ENCODE measurements at places on chromosomes 1 and 21. TPM values are rescaled to one million over a fixed set of nuclear protein-coding genes. Genes with fewer than 3 reads are reported as not detected.
A peak's percentile ranks its signal among the peaks of the same experiment; 100 is the strongest.

The KRTAP20-3 gene
- not detected for total RNA-seq

The NPPA gene
- 98,870 TPM for total RNA-seq

The SYT2 gene
- total RNA-seq = not detected

The FAM163A gene
- not detected for total RNA-seq

DNA sequence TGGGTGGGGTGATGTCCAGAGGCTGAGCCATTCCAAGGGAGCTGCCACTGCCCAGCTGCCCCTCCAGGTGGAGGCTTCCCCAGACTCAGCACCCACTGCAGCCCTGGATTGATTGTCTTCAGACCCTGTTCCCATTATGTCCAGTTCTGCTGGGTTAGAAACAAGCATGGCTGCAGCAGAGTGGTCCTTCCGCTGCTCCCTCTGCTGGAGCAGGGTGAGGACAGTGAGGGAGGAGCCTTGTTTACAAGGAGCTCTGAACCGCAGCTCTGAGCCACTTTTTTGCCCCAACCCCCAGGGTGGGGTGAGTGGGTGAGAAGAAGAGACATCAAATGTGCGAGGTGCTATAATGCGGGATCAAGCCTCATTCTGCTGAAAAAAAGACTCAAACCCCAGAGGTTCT is 2.3 kb downstream of the TNNT2 start:
- H3K27ac ChIP-seq = peak overlapping the region; percentile 89
- peak overlapping the region; percentile 85 for H3K4me3 ChIP-seq
- H3K27me3 ChIP-seq = no peaks in the 10 kb centered on the region

DNA sequence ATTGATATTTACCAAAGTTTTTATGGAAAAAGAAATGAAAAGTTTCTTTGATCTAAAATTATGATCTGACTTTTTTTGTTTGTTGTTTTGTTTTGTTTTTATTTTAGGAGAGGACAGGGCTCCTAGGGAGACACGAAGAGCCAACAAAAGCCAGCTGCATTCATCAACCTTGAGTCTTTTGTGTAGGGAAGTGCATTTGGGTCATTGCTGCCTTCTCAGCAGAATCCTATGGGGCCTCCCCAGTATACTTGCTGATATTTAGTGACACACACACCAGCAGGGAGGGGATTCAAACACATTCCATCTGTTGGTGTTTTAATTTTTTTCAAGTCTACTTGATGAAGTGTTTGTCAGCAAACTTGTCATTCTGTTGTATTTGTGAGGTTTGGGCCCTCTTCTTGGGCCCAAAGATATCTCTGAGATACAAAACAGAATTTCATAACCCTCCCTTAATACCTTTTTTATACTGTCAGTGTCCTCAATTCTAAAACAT is 203.5 kb downstream of the NTNG1 start:
- no peak overlapping the region for H3K4me3 ChIP-seq
- no peaks in the 10 kb centered on the region for H3K27me3 ChIP-seq
- no peaks in the 10 kb centered on the region for H3K36me3 ChIP-seq

GRCh38 chr1:184866991-184867788 is 107.1 kb downstream of the NIBAN1 start:
- peaks cover 9% of the 10 kb centered on the region for H3K36me3 ChIP-seq
- H3K27ac ChIP-seq = peak overlapping the region; percentile 23
- DNase-seq = no peak
- H3K27me3 ChIP-seq = no peaks in the 10 kb centered on the region
- H3K4me1 ChIP-seq = no peaks in the 10 kb centered on the region

GRCh38 chr1:244336232-244336899 is 115.3 kb downstream of the ADSS2 start:
- H3K4me3 ChIP-seq = no peak overlapping the region
- H3K4me1 ChIP-seq = no peaks in the 10 kb centered on the region
- DNase-seq = no peak
- H3K27me3 ChIP-seq = no peaks in the 10 kb centered on the region

DNA sequence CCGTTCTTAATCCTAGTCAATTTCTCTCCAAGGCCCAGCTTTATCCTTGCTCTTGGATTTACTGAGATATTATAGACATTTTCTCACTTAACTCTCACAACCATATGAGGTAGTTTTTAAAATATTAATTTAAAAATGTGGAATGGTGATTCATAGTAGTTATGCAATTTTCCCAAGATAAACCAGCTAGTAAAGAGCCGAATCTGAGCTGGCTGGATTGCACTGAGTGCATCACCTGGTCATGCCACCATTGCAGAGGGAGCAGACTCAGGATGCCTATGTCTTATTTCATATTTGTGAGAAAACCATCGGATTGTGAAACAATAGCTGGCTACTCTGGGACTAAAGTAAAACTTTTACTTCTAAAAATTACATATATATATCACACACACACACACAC is 494.0 kb downstream of the KCNT2 start:
- no peaks in the 10 kb centered on the region for H3K27me3 ChIP-seq
- H3K36me3 ChIP-seq = no peaks in the 10 kb centered on the region
- no peak overlapping the region for H3K4me3 ChIP-seq
- H3K4me1 ChIP-seq = no peaks in the 10 kb centered on the region
- peak overlapping the region; percentile 80 for H3K27ac ChIP-seq
- DNase-seq = no peak

- no peak overlapping the region for H3K4me3 ChIP-seq
- no peaks in the 10 kb centered on the region for H3K27me3 ChIP-seq
Measured at GRCh38 chr1:97271916-97272788, 550.6 kb downstream of the PTBP2 start.

DNA sequence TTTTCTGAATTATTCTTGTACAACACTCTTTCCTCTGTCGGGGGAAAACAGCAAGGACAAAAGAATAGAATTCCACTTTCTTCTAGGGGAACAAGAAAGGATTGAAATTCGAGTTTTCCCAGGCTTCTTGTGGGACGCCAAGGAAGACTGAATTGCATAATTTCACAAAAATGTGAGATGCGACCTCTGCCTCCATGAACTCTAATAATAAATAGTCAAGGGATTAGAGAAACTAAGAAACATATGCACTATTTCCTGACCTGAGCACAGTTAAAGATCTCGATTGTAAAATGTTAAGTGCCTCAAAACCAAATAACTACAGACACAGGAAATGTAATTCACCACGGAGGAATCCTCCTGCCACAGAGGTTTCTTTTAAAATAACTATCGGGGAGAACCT is 117.3 kb upstream of the MARK1 start:
- no peak overlapping the region for H3K27ac ChIP-seq
- H3K4me1 ChIP-seq = no peaks in the 10 kb centered on the region
- no peaks in the 10 kb centered on the region for H3K27me3 ChIP-seq
- DNase-seq = no peak

DNA sequence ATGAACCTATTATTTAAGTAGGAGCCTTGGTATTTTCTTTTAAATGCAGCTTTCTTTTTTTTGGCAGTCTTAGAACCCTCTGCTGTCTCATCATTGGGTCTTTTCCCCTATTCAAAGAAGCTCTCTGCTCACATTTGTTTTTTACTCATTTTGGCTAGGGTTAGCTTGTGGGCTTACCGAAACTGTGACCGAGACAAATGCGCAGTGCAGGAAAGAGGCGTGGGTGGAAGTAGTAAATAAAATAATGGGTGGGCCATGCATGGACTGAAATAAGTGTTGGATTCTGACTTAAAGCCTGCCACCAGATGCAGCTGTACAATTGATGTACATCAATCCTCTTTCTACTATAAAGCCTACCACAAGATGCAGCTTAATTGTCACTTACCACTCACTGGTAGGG is 14.7 kb downstream of the XPR1 start:
- no peak for DNase-seq
- no peak overlapping the region for H3K27ac ChIP-seq
- no peaks in the 10 kb centered on the region for H3K36me3 ChIP-seq
- no peaks in the 10 kb centered on the region for H3K27me3 ChIP-seq

DNA sequence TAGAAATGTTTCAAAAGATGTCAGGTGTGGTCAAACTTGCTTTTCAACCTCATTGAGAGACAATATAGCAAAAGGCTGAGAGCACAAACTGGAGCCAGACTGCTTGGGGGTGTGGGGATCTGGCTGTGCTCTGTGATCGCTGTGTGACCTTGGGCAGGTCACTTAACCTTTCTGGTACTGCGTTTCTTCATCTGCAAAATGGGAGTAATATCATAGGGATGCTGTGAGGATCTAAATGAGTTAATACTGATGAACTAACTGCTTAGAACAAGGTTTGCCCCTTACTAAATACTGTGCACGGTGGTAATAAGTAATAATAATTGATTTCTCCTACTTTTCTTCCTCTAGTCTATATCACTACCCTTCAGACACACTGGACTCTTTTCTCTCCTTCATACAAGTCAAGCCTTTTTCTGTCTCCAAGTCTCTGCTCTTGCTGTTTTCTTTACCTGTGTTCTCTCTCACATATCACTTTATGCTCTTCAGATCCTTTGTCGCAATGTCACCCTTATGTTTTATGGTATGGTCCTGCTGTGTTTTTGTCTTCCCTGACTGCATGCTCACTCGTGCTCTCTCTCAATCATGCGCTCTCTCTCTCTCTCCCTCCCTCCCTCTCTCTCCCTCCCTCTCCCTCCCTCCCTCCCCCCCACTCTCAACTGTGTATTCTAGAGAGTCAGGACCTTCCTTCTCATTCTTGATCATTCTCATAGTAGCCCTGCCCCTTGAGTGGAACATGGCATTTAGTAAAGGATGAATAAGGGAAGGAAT is 3.3 kb downstream of the MGST3 start:
- DNase-seq = no peak
- H3K4me3 ChIP-seq = no peak overlapping the region

DNA sequence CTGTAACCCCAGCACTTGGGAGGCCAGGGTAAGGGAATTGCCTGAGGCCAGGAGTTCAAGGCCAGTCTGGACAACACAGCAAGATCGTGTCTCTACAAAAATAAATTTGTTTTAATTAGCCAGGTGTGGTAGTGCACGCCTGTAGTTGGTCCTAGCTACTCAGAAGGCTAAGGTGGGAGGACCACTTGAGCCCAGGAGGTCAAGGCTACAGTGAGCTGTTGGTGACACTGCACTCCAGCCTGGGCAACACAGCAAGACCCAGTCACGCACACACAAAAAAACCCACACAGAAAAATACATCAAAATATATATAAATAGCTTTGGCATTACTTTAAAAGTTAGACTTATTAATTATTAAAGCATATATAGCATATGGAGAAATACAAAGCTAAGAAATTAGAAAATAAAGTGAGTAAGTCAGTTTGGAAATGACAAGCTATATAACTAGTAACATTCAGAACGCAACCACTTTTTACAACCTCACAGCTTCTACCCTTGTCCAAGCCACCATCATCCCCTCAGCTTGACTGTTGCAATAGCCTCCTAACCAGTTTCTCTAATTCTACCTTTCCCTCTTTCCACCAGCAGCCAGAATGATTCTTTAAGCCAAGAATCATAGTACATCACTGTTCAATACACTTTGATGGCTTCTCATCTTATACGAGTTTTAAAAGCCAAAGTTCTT is 14.5 kb downstream of the PIK3R3 start:
- no peaks in the 10 kb centered on the region for H3K36me3 ChIP-seq
- H3K27ac ChIP-seq = no peak overlapping the region
- peaks cover 26% of the 10 kb centered on the region for H3K4me1 ChIP-seq
- no peak overlapping the region for H3K4me3 ChIP-seq
- H3K27me3 ChIP-seq = no peaks in the 10 kb centered on the region

- H3K27ac ChIP-seq = no peak within 1 kb of the TSS
- no peak for DNase-seq
- H3K4me1 ChIP-seq = no peaks in the 10 kb centered on the region
- no peaks in the 10 kb centered on the region for H3K36me3 ChIP-seq
- H3K4me3 ChIP-seq = no peak within 1 kb of the TSS
- no peaks in the 10 kb centered on the region for H3K27me3 ChIP-seq
Measured at GRCh38 chr1:161720956-161721737, at the start of gene FCRLB. Gene FCRLB, plus strand, starts transcription at chr1:161721544. Its CDS starts 1,129 bp downstream, at chr1:161722673.

DNA sequence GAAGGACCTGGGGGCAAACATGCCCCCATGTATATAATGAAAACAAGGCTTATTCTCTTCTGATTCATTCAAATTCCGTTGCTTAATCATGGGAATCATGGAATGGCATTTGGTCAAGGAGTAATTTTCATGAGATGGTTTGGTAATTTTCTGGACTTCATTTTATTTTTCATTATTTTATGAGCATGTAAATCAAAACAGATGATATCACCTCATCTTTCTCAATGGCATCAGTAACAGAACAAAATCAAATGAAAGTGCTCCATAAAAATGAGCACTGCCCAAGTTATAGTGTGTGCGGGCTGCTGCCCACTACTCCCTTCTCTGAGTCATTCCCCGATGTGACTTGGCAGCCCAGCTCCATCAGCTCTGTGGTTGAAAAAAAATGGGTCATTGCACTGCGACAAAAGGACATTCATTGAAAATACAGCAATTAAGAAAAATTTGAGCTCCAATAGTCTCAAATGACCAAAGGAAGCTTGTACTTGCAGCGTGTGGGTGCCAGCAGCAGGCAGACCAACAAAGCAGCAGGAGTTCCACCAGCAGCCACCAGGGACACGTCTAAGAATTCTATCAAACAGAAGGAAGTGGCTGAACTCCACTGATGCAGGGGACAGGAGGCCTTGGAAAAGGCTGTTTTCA is 84.3 kb upstream of the VAV3 start:
- H3K27ac ChIP-seq = peak overlapping the region; percentile 30
- no peak overlapping the region for H3K4me3 ChIP-seq
- DNase-seq = no peak
- H3K36me3 ChIP-seq = no peaks in the 10 kb centered on the region
- peaks cover 54% of the 10 kb centered on the region for H3K4me1 ChIP-seq
- no peaks in the 10 kb centered on the region for H3K27me3 ChIP-seq

DNA sequence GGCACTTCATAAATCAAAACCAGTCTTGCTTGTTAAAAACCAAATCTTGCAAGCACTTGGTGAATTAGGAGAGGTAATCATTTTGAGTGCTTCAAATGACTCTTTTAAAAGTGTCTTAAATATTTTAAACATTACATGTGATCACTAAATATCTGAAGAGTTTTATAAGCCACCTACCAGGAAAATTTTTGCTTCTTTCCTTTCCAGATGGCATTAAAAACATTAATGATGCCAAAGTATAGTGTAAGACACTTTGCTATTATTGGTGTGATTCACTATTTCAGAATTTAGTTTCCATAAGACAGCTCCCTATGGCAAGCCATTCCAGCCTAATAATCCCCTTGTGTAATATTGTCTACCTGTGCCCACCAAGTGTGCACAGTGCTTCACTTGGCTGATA is 548.8 kb upstream of the ADAMTS5 start:
- H3K4me3 ChIP-seq = no peak overlapping the region
- H3K27me3 ChIP-seq = no peaks in the 10 kb centered on the region
- no peak overlapping the region for H3K27ac ChIP-seq
- no peak for DNase-seq
- no peaks in the 10 kb centered on the region for H3K36me3 ChIP-seq
- no peaks in the 10 kb centered on the region for H3K4me1 ChIP-seq

DNA sequence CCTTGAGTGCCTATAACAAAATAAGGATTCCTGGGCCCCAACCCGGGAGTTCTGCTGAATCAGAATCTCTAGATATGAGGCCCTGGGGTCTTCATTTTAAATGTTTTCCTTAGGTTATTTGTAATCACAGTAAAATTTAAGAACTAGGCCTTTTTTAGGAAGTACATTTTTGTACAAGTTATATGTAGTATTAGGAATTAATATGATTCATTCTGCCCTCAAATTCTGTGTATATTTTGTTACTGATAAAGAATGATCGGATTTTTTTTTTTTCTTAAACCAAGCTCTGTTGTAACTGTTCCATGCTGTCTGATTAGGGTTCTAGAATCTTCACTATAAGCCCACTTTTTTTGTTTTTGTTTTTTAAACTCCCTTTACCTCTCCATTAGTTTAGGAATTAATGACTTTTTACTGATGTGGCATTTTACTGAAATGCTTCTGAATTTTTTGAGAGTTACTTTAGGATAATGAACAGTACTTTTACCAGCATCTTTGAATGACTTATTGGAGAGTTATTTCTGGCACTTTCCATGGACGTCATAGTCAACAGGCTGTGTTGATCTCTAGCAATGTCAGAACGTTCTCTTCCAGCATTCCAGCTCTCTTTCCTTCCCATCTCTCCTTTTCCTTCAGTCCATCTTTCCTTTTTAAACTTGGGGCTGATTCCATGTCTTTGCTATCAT is 48.3 kb downstream of the CLIC4 start:
- H3K4me1 ChIP-seq = no peaks in the 10 kb centered on the region
- peak overlapping the region; percentile 75 for H3K27ac ChIP-seq
- H3K36me3 ChIP-seq = peaks cover 9% of the 10 kb centered on the region
- H3K27me3 ChIP-seq = no peaks in the 10 kb centered on the region
